ENCODE measurements at places on chromosomes 6 and 20. TPM values are rescaled to one million over a fixed set of nuclear protein-coding genes. Genes with fewer than 3 reads are reported as not detected.

ULBP3 gene
- 11.0 TPM for total RNA-seq

GCM1 gene
- total RNA-seq = not detected

CST1 gene
- not detected for total RNA-seq

CCN6 gene
- total RNA-seq = not detected

C20orf202 gene
- total RNA-seq = not detected

RAET1L gene
- total RNA-seq = not detected

RAB44 gene
- not detected for total RNA-seq

DNA sequence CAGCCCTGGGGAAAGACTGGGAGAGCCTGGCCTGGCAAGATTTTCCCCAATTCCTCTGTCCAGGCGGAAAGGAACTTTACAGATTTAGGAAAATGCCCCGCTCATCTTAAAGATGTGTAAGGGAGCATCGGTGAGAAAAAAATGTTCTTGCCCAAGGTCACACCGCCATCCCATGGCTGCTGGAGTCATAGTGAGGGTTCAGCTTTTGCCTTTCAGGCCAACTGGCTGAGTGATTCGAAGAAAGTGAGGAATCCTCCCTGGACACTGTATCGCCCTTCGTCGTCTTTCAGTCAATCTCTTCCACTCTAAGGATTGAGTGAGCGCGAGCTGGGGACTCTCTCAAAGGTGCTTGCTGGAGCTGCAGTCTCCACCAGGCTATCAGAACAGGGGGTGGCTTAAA, 1.4 kb downstream of the WFDC2 start:
- DNase-seq = peak; percentile 27

DNA sequence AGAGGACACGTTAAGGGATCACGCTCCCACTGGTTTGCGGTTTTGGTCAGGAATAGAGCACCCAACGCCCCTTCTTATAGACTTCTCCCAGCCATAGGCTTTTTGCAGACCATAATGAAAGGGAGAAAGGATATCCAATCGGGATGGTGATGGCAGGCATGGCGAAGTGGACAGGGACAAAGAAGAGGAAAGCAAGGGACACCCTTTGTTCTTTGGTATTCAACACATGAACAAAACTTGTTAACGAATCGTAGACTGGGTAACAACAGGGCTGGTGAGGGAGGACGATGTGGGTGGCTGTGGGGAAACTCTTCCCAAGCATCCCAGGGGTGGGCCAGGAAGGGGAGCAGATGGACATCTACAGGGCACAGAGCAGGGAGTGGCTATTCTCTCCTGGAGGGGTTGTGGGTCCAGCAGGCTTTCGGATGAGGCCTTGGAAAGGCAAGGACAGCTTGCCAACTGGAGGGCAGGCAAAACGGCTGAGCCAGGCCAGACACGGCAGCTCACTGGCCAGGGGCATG, 1.4 kb upstream of the HSP90AB1 start:
- DNase-seq = no peak

DNA sequence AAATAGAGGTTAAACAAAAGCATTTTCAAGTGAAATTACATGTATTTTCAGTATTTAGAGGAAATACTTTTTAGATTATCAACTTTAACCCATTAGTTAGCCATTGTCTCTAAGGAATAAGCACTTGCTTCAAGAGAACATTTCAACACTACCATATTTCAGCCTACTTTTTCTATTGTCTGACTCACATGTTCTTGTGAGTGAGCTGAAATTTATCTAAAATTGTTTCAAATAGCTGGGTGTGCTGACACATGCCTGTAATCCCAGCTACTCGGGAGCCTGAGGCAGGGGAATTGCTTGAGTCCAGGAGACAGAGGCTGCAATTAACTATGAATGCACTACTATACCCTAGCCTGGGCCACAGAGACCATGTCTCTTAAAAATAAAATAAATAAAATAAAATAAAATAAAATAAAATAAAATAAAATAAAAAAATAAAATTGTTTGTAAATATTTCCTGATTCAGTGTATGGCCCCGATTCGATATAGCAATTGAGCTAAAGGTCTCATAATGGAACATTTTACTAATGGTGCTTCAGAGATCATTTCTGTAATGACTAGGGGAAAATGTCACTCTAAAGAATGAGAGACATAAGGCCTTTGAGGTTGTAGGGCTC, 324.6 kb upstream of the PLCB4 start:
- DNase-seq = peak; percentile 74

- DNase-seq = peak; percentile 73
Measured at GRCh38 chr20:62623488-62624324, 18.6 kb upstream of the SLCO4A1 start.

DNA sequence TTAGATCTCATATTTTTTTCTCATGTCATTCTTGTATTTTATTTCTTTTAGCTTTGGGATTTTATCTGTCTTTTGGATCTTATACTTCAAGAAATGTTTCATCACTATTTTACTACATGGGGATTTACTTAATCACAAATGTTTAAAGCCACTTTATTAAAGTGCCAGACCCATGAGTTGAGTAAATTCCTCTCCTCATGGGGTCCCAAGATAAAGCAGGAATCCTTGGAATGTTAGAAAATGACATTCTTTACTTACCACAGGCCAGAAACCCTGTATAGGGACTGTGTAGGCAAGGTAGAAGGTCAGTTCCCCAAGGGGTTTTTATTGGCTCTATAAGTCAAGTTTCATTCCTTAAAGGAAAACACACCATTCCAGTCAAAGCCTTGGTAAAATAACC, 28.4 kb upstream of the OR2J2 start:
- no peak for DNase-seq

GRCh38 chr6:82711971-82712370, 348.4 kb downstream of the TPBG start:
- DNase-seq = peak; percentile 40

DNA sequence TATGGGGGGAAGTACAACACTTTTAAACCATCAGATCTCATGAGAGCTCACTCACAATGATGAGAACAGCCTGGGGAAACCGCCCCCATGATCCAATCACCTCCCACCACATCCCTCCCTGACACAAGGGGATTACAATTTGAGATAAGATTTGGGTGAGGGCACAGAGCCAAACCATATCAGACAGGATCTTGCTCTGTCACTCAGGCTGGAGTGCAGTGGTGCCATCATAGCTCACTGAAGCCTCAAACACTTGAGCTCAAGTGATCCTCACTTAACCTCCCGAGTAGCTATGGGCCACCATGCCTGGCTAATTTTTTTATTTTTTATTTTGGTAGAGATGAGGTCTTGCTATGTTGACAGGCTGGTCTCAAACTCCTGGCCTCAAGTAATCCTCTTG, 5.1 kb upstream of the IYD start:
- no peak for DNase-seq

- no peak for DNase-seq
Measured at GRCh38 chr6:68691120-68691519, 56.0 kb downstream of the ADGRB3 start.

GRCh38 chr20:45827030-45827652, at the start of gene TNNC2:
Gene TNNC2 (minus strand): TSS chr20:45827312. CDS start chr20:45827248, 64 bp downstream.
- DNase-seq = no peak

GRCh38 chr20:31747640-31748039, 8.6 kb downstream of the TPX2 start:
- DNase-seq = peak; percentile 67

- DNase-seq = no peak
Measured at GRCh38 chr6:33778444-33779121, 10.3 kb downstream of the LEMD2 start.

Data from LHCN-M2 (cell line).